ENCODE measurements at places on chromosomes 3 and 15.
A peak's percentile ranks its signal among the peaks of the same experiment; 100 is the strongest.

GRCh38 chr15:36882487-36883131, 217.7 kb downstream of the MEIS2 start:
- DNase-seq: no peak

- no peak for DNase-seq
Measured at GRCh38 chr3:122366379-122366749, 16.7 kb downstream of the MIX23 start.

GRCh38 chr15:58229297-58229768, 91.2 kb downstream of the AQP9 start:
- DNase-seq: no peak

GRCh38 chr3:42750834-42751233, 22.2 kb downstream of the CCDC13 start:
- no peak for DNase-seq

GRCh38 chr3:188947401-188948280, 224.1 kb upstream of the TPRG1 start:
- peak; percentile 94 for DNase-seq

GRCh38 chr3:69091389-69092029, 6.8 kb downstream of the ARL6IP5 start:
- no peak for DNase-seq

GRCh38 chr3:52792413-52792812, 2.2 kb upstream of the ITIH3 start:
- no peak for DNase-seq

GRCh38 chr3:184785890-184786279, 26.1 kb upstream of the VPS8 start:
- DNase-seq: no peak

DNA sequence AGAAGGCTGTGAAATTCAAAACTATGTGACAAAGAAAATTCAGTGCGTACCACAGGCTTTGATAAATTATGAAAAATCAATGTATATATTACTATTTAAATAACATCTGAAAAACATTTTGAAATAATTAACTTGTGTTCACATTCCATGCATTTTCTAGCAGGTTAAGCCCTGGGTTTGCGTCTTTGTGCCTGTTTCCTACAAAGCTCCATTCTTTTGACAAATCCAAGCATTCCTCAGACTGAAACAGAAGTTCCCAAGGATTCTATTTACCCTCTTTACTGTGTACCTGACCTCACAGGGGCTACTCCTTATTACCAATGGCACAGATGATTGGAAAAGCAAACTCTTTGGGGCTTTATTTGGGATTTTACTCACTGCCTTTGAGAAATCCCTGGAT, 1.9 kb downstream of the PAQR9 start:
- no peak for DNase-seq

- DNase-seq: no peak
Measured at GRCh38 chr3:71066356-71066755, 517.2 kb downstream of the FOXP1 start.

- no peak for DNase-seq
Measured at GRCh38 chr3:107997671-107998070, 93.2 kb downstream of the CD47 start.

GRCh38 chr15:80743189-80743833, 35.9 kb upstream of the CEMIP start:
- DNase-seq: no peak

DNA sequence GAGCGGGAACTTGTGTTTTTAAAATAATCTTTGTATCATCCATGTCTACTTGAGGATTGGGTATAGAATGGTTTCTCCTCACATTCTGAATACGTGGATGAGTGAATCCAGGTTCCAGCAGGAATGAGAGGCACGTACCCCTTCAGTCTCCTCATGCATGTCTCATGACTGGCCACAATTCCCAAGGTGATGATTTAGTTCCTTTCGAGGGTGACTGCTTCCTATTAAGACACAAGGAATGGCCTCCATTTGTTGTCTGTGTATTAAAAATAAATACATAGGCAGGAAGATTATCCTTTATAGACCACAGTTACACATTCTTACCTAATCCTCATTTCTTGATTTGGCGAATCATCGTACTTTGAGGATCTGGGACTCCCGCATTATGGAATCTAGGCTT, 217.0 kb upstream of the LRIG1 start:
- no peak for DNase-seq

DNA sequence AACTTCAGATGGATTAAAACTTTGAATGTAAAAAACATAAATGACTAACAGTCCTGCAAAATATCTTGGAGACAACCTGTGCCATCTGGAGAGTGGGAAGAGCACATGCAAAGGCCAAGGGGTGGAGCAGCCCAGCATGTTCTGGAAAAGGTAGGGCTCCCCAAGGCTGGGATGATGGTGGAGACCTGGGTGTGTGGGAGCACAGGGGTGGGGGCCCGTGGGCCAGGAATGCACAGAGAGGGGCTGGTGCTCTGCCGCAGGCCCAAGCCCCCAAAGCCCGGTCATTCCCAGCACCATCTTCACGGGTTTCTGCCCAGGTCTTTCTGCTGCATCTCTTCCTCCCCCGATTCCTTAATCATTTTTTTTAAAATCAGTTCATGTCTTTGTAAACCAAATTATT, 9.7 kb upstream of the GATA2 start:
- DNase-seq: no peak

DNA sequence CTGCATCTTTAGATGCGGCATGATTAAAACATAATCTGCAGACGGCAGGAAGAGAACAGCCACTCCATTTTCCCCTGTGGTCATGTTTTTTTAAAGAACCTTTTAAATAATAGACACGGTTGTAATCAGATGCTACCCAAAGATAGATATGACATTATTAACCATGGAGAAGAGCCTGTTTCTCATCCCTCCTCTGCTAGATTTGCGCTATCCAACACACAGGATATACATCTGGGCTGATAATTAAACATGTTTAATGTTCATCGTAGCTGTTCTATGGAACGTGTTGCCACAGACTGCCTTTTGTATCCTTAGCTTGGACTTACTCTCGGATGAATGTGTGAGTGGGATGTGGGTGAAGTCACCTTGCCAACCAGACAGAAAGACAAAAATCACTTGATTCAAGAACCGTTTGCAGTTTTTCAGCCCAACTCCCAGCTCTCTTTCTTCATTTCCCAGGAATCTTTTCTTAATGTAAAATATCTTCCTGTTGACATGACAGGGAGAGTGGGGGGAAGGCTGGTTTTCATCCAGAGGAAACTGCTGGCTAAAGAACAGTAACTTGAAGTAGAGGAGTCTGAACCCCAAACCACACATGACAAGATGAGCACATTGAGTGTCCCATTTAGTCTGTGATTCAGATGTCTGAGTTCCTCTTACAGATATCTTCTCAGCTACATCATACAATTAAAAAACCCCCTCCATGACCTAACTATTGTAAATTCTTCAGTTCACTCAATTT, 118.6 kb upstream of the PRICKLE2 start:
- DNase-seq: no peak

DNA sequence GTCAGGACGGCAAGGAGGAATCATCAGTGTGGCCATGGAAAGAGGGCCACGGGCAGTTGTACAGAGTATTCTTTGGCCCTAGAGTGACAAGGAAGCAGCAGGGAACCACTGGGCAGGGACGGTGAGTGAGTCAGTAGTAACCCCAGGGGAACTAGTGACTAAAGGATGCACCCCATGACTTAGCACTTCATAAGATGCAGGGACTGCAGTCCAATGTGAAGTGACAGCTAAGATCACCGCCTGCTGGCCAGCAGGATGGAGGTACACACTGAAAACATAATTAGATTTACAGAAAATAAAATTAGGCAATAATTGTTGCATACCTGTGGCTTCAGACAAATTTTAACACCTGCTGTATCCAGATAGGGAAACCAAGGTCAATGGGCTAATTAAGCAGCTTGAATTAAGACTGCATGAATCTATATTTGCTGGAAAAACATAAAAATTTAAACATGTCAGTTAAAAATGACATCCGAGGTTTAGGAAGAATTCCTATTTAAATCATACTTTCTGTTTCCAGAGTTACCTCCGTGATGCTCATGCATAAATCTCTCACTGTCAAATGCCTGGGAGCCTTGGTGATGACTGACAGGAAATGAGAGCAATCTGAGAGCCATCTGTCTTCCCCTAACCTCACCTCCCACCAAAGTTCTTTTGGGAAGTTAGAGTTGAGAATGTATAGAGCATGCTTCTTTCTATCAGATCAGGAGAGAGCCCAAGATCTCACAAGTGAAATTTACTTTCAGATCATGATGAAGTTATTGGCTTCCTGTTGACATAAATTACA, 56.5 kb downstream of the DCLK3 start:
- no peak for DNase-seq

DNA sequence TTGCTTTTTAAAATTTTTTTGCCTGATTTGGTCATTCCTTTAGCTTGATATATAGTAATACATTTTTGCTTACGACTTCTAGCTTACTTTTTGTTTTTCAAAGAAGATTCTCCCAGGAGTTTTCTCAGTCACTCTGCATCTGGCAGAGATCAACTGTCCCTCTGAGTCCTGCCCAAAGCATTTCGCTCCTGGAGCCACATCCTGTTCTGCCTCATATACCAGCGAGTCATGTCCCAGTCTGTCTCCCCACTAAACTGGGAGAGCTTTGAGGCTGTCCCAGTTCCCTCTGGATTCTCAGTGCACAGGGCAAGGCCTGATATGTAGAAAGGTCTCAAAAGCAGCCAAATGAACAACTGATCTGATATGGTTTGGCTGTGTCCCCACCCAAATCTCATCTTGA, 326.3 kb downstream of the ARRDC4 start:
- DNase-seq: no peak

GRCh38 chr3:37320276-37320675, 145.9 kb upstream of the LRRFIP2 start:
- DNase-seq: no peak

DNA sequence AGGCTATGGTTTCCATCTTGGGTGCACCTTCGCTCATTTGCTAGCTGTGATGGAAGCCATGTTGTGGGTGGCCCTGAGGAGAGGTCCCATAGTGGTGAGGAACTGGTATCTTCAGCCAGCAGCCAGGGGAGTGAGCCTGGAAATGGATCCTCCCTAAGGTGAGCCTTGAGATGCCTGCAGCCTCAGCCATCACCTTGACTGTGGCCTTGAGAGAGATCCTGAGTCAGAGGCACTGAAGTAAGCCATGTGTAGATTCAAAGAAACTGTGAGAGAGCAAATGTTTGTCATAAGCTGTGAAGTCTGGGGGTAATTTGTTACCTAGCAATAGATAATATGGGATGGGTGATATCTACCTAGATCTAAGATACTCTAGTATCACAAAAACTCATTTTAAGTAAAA, 105.3 kb downstream of the SNRK start:
- no peak for DNase-seq

DNA sequence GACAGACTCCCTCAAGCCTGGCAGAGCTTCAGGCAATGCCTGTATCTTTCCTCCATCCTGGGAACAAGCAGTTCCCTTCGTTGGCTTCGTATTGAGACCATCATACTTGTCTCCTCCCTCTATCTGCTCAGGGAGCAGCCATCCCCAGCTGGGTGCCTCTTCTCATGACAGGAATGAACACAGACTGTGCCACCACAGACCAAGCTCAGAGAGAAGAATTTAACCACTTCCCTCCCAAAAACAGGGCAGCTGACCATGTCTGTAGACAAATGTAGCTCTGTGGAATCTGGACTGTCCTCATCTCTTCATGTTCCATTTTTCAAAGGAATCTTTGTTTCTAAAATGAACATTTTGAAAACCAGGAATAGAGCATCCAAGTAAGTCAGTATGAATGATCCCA, 245.4 kb downstream of the ERC2 start:
- no peak for DNase-seq

DNA sequence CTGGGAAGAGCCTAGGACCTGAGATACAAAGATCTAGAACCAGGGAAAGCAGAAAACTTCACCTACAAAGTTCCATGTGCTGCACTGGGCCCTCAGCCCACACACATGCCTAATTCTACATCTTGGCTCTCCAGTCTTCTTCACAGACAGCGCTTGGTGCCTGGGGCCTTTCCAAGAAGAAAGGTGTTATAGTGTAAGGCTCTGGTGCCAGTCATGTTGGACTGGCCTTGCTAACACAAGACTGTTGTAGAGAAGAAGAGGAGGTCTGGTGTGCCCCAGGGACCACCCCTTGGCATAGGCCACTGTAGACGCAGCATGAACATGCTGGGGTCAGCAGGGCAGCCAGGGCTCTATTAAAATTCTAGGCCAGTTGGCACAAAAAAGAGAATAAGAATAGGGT, 226.2 kb upstream of the CTNNB1 start:
- no peak for DNase-seq

GRCh38 chr3:139548801-139549200, 9.3 kb upstream of the RBP1 start:
- no peak for DNase-seq

DNA sequence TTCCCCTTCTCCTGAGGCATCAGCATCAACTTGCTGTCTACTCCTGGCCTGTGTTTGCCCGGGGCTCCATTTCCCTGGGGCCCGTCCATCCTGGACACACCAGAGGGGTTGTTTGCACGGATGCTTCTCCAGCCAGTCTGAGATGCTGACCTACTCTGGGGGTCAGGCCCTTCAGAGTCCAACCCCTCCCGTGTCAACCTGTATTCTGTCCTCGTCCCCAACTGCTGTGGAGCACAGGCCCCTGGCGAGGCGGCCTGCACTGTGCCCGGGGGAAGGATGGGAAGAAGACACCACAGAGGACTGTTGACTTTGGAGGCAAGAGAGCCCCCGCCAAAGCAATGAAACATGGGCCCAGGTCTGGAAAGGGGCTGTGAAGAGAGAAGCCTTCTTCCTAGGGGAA, 25.8 kb downstream of the ALS2CL start:
- DNase-seq: no peak

DNA sequence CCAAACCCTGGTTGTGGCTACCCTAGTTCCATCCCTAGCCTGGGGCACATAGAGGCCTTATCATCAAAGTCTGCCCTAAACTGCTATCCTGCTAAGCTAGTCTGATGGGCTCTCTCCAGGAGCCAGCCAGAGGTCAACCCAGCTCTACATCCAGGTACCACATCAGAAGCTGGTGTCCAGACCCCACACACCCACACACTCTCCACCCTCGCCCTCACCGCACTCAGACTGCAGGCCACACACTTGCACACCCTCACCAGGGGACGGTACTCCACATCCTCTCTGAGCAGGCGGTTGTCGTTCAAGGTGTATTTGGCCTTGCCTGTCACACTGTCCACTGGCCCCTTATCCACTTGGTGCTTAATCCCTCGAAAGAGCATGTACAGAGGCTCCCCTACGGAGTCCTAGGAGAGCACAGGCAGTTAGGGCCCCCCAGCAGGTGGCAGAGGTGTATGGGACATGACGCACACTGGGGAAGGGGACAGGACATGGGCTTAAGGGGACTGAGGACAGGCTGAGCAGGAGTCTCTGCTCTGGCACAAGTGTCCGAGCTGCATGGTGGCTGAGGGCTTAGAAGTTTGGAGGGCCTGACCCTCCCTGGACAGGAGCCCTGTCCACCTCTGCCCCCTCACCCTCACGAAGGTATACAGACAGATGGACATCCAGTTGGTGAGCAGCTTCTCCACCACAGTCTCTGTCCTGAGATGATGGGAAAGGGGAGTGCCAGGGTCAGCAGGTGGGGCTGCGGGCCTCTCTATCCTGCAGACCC, 18.1 kb downstream of the PLXNB1 start:
- no peak for DNase-seq

GRCh38 chr3:17553080-17553479, 189.4 kb downstream of the TBC1D5 start:
- DNase-seq: no peak

- no peak for DNase-seq
Measured at GRCh38 chr3:28349469-28350000, 911 bp upstream of the AZI2 start.
